Forelimb muscle (tissue), 1 donor: ENCODE measurements at places on chromosomes 1 and 21. TPM values are rescaled to one million over a fixed set of nuclear protein-coding genes. Genes with fewer than 3 reads are reported as not detected.

DNA sequence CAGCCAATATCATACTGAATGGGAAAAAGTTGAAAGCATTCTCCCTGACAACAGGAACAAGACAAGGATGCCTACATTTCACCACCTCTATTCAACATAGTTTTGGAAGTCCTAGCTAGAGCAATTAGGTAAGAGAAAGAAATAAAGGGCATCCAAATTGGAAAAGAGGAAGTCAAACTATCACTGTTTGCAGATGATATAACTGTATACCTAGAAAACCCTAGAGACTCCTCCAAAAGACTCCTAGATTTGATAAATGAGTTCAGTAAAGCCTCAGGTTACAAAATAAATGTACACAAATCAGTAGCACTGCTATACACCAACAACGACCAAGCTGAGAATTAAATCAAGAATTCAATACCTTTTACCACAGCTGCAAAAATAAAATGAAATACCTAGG lies 171.3 kb upstream of the HP1BP3 start:
- no peak for DNase-seq

DNA sequence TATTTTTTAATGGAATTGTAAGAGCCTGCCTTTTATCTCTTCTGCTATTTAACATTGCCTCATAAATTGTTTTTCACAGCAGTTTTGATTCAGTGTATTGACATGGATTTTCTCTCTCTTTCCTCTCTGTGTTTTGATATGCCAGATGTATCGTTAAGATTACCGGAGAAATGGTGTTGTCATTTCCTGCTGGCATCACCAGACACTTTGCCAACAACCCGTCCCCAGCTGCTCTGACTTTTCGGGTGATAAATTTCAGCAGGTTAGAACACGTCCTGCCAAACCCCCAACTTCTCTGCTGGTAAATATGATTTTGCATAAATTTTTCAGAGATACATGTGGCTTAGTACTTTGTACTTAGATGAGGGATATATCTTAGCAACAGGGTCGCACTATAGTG lies 23.1 kb upstream of the DYNLT5 start:
- no peak for DNase-seq

DNA sequence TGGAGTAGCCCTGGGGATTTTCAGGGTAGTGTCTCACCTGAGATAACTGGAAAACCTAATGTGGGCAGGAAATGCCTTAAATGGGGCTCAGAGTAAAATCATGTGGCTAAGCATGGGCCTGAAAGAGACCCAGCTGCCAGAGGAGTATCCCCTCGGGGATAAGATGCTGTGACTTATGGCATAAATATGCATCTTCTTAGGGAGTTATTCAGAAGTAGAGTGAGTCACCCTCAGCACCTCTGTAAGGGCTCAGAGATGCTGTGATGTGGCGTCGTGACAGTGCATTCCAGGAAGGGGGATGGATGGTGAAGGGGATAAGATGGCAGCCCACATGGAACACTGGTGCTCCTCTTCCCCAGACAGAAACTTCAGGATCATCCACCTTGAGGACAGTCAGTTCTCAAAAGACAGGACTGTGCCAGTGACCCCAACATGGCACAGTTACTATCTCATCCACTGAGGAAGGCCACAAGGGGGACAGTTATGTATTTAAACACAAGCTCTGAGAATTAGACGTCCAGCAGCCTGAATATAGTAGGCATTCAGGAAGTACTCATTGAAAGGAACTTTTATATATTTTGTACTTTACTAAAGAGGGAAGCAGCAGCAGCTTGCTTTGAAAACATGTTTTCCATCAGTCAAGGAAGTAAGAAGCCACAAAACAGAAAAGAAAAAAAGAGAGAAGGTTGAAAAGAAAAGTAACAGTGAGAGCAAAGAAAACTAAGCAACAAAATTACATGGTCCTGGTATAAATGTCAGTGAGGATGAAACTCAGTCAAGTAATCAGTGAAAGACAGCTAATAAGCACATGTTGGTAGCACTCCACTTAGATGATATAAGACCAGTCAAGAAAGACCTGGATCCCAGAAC lies 8.3 kb downstream of the IL24 start:
- DNase-seq: no peak

GRCh38 chr1:70778056-70778762 lies 269.4 kb downstream of the PTGER3 start:
- no peak for DNase-seq

- no peak for DNase-seq
Measured at GRCh38 chr1:218739426-218739825, 394.3 kb downstream of the TGFB2 start.

DNA sequence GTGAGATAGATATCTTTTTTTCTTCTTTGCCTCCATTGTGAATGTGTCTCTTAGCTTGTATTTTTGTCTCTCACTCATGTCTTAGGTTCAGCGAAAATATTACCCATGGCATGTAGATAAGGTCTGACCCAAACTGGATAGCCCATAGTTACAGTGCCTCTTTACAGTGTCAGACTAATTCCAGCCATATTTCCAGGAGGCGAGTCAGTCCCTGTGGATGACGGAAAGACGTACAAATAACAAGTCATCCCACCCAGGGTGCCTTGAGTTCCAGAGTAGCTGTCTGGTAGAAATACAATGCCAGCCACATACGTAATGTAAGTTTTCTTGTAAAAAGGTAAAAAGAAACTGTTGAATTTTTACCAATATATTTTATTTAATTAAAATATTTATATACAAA lies 157.3 kb downstream of the ZNF281 start:
- DNase-seq: no peak

DNA sequence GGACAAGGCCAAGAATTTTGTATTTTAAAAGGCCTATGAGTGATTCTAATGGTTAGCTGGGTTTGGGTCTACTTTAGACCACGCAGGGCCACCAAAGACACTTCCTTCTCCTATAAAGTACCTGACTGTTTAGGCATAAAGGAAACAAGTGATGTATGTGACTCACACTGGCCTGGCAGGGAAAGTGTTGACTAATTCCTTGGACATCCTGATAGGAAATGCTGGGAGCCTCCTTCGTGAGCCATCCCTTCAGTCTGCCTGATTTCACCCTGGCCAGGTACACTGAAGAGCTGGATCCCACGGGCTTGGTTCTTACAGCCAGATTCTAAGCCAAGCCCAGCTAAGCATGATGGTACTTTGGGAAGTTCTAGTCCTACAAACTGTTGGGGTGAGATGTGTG lies 100.5 kb upstream of the HMGB4 start:
- DNase-seq: no peak

MRPS14 gene
- polyA plus RNA-seq: 23.1 TPM
